ENCODE measurements at places on chromosomes 1 and 21. TPM values are rescaled to one million over a fixed set of nuclear protein-coding genes. Genes with fewer than 3 reads are reported as not detected.

DNA sequence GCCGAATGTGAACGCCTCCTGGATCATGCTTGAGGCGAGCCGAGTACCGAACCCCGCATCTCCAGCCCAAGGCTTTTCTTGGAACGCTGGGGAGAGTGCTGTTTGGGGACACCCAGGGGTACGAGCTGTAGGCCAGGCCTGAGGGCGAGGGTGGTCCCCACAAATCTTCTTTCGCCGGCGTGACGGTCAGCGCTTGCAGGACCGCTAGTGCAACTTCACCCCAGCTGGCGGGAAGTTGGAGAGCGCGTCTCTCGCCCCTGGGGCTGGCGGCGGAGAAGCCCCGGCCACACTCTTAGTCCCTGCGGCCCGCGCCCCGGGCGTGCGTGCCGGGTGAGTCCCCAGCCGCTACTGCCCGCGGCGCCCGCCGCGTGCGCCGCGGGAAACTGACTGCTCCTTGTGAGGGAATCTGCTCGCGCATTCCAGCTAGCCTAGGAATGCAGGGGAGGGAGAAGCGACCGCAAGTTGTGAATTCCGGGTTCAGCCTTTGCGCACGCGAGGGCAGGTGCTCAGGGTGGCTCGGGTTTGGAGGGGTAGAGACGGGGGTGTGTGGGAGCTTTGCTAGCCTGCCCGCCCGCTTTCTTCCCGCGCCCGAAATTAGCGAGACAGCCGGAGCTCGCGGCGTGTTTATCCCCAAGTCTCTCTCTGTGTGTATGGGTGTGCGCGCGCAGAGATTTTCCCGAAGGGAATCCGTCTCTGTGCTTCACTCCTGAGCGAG, 884 bp downstream of the LHX4 start:
- no peak for DNase-seq

PCSK9 gene
- total RNA-seq: 0.47 TPM

NRAS gene
- total RNA-seq: 11.9 TPM

- DNase-seq: no peak
Observed at GRCh38 chr1:223741861-223742260, 29.5 kb downstream of the CAPN2 start.

L1TD1 gene
- not detected for total RNA-seq

- DNase-seq: no peak
Observed at GRCh38 chr1:202164271-202165037, 4.1 kb upstream of the PTPN7 start.

- DNase-seq: no peak
Observed at GRCh38 chr1:38050397-38051078, 3.9 kb upstream of the POU3F1 start.

- DNase-seq: no peak
Observed at GRCh38 chr1:62826901-62827300, 43.0 kb downstream of the ATG4C start.

SHE gene
- total RNA-seq: 10.8 TPM

DNA sequence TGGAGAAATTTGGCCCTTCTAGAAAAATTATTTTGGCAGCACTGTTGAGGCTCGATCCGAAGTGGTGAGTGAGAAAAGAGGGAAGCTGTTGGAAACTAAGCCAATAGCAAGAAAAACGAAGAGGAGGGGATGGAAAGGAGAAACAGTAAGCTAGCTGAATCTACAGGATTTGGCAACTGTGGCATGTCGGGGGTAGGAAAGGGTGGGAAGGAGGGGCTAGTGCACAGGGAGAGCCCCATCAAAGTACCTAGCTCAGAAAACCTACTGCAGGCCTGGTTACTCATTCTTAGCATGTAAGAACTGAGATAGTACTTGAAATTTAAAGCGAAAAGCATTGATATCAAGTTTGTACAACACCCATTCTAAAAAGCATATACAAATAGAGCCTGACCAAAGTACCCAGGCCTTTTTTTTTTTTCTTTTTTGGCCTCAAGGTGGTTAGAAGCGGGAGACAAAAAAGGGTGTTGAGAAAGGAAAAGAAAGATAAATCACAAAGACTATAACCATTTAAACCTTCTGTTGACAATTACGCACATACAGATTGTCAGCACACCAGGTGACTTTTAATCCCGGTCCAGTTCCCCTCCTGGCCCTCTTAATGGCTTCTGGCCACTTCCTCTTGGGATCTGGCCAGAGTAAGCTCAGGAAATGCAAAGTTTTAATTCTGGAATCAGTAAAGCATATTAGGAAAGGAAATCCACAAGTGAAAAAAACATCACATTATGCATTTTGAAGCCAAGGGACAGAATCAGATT, 50.4 kb downstream of the SLC16A1 start:
- no peak for DNase-seq
